Stimulated activated CD8-positive, alpha-beta memory T cell treated with anti-CD3 and anti-CD28 coated beads, Interleukin-4, amount 100 ng/mL, for 1 hour (primary cell): ENCODE measurements at places on chromosomes 11 and 22.

GRCh38 chr11:11472106-11472505 lies 119.1 kb upstream of the CSNK2A3 start:
- DNase-seq: no peak

DNA sequence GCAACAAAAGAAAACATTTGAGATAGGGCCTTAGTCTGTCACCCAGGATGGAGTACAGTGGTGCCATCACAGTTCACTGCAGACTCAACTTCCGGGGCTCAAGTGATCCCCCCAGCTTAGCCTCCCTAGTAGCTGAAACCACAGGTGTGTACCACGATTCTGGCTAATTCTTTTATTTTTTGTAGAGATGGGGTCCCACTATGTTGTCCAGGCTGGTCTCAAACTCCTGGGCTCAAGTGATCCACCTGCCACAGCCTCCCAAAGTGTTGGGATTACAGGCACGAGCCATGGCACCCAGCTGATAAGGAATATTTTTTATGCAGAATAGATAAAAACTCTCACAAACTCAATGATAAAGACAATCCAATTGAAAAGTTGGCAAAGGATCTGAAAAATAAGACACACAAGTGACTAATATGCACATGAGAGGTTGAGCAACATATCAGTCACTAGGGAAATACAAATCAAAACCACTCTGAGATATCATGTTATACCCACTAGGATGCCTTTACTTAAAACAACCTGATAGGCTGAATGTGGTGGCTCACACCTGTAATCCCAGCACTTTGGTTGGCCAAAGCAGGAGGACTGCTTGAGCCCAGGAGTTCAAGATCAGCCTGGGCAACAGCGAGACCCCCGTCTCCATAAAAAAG lies 33.9 kb upstream of the CLTCL1 start:
- DNase-seq: no peak

GRCh38 chr11:90698238-90698637 lies 475.4 kb upstream of the CHORDC1 start:
- no peak for DNase-seq

DNA sequence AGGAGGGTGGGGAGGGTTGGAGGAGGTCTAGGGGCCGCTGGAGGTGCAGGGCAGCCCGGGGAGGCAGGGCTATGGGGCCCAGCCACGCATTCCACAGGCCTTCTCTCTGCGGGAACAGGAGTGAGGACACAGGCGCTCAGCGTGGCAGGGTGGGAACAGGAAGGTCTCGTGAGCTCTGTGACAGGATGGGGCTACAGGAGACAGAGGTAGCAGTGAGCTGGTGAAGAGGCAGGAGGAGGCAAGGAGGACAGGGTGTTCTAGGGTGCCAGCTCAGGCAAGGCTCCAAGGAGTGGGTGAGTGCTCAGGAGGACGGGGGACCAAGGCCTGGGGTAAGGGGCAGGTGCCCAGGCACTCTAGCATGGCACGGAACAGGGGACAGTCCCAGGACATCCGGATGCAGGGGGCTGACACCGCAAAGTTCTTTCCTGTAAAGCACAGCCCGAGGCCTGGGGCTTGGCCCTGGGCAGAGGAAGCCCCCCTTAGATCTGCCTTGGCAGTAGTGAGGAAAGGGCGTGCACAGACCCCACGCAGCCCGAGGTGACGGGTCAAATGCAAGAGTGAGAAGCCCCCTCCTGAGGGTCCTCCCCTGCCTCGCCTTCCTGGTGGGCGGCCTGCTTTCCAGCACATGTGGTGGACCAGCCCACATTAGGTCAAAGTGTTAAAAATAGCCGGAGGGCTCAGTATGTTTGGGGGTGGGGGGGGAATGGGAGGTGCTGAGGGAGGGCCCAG lies 4.7 kb upstream of the NEAT1 start:
- no peak for DNase-seq

DNA sequence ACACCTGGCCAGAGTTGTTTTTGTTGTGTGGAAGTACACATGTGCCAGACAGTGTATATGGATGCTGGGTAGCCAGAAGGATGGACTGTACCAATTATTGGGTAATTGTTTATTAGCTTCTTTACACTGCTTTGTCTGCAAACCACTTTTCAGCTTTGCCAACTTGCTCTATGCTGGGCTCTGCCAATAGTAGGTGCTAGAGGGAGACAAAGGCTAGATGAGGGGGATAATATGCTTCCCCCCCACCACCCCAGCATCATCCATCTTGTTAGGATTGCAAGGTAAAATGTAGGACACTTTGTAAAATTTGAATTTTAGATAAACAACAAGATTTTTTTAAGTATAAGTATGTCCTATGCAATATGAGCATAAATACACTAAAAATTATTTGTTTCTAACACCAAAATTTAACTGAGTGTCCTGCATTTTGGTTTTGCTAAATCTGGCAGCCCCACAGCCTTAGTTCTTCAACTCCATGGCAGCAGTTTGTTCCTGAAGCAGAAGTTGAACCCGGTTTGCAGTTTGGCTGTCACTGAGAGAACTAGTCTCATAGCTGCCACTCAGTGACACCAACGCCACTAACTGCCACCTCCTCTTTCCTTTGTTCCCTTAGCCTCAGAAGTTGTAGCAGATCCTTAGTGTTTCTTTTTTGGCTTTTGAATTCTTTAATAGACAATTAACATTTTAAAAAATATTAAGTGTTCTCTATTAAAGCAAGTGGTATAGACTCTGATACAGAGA lies 78.8 kb downstream of the CCDC81 start:
- no peak for DNase-seq

DNA sequence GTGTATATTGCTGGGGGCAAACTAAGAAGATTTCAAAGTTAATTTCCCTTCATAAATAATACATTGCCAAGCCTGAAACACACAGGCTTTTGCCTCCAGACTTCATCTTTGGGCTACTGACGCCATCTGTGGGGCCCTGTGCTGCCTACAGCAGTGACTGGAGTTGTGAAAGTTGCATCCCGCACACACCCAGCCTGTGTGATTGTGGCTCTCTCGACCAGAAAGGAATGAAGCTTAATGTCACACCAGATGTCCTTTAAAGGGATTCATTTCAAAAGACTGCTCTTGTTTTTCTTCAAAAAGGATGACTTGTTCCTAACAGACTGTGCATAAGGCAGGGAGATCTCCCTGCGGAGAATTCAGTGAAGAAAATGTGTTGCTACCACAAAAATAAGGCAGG lies 210.5 kb downstream of the FAM181B start:
- DNase-seq: no peak

DNA sequence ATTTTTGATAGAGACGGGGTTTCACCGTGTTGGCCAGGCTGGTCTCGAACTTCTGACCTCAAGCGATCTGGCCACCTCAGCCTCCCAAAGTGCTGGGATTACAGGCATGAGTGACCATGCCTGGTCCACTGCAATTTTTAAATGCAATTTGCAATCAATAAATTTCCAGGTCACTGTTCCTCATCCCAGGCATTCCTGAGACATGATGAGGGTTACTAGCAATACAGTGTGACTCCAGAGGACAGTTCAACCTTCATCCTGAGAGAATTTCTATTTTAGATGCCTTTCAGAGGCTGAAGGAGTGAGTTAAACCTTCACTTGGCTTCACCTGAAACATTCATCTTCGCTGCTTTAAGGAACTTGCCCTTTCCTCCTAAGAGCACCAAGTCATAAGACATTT lies 9.7 kb upstream of the UBASH3B start:
- DNase-seq: no peak

DNA sequence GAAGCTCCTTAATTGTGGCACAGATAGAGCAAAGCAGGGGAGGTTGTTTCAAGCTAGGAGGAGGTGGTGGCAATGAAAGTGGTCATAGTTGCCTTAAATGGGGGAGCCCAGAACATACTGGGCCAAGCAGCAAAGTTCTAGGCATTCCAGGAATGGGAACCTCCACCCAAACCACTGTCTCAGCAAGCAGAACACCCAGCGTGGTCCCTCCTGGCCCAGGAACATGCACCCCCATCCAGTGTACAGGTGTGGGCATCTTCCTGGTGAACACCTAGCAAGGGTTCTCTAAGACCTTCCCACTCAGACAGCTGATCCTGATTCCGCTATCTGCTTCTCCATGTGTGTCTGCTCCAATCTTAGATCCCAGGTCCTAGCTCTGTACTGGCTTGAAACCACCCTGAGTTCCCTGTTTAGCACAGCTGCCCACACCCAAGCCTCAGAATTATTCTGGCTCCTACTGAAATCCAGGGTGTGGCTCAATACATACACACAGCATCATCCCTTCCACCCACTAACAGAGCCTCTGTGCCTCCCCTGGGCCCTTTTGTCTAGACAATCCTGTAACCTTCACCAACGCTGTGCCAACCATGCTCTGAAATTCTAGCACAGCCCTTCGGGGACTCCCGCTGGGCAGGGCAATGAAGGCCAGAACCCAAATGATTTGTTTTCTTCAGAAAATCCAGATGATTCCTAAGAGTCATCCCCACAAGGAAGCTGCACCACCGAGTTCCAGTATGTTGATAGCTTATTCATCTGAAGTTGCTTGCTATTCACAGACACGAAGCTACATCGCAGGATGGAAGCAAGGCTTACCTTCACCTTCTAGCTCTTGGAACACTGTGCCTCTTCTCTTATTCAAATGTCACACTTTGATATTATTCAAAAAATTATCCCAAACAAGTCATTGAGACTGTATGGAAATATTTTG lies 76.6 kb downstream of the ABTB2 start:
- no peak for DNase-seq

DNA sequence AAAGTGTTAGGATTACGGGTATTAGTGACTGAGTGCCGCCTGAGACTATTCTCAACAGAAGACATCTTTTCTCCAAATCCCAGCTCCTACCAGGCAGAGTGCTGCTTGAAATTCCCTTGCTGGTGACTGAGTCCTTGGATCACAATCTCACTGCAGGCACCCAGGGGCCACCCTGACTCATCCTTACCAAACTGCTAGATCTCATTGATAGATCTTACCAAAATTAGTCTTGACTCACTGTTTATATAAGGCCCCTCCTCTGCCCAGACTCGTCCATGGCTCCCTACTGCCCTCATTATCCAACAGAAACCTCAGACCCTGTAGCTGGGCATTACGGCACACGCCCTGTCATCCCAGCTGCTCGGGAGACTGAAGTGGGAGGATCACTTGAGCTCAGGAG lies 14.7 kb downstream of the TBC1D10A start:
- DNase-seq: no peak

DNA sequence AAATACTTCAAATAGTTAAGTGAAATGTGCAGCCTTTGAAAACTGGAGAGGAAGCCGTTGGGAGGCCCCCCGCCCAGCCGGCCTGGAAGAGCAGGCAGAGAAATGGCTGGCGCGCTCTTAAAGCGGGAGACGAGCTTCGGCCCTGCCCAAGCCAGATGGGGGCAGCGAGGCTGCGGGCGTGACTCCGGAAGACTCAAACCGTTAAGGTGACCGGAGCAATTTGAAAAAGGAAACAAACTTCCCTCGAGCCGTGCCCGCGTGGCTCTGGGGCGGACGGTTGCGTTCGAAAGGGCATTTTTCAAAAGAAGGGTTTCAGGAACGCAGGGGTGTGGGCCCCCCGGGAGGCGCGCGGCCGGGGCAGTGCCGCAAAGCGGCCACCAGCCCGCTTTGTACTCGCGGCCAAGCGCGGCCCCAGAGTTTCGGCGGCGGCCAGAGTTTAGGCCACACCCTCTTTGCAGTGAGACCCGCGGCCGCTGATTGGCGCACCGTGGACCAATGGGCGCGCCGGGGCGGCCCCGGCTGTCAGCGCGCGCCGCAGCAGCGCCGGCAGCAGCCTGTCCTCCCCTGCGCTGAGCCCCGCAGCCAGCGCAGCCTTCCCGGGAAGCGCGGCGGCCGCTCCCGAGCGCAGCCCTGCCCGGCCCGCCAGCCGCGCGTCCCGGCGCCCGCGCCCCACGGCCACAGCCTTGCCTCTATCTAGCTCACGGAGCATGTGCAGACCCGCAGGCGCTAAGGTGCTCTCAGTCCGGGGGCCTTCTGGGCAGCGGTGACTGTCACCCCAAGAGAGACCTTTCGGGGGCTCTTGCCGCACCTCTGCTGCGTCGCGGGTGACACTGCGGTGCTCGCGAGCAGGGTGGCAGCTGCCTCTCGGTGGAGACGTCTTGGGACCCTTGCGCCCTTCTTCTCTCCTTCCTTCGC lies at the start of gene NAV2:
Gene NAV2, plus strand, starts transcription at position 557 of the 915 bp plus-strand sequence. CDS start 859 bp downstream, outside the sequence.
- peak; percentile 55 for DNase-seq

DNA sequence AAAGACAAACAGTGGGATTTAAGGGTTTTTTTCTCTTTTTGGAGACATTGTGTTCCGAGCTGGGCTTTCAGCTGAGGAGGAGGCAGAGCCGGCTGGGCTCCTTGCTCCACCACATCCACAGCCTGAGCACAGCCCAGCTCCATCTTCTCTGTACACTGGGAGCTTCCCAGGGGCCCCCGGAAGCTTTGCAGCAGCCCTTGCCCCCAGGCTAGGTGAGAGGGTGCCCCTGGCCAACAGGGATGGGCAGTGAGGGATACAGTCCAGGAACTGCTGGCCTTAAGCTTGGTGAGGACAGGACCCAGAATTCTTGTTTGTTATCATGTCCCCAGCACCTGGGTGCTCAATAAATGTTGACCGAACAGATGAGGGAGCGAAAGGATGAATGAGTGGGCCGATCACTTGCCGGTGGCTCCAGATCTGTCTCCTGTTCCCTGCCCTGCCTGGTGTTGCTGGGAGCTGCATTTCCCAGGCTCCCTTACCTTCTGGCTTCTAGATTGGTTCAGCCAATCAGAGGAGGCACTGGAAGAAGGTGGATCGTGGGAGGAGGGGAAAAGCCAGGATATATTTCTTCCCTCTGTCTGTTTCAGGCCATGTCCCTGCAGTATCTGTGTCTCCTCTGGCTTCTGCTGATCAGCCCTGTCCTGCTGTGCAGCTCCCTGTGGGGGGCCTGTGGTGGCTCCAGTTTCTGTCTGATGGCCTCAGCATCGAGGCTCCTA lies 26.5 kb upstream of the NECTIN1 start:
- DNase-seq: no peak

- DNase-seq: no peak
Measured at GRCh38 chr11:75041263-75041662, 52.5 kb downstream of the NEU3 start.

GRCh38 chr22:18110194-18110953 lies at the start of gene TUBA8:
Gene TUBA8, plus strand, starts transcription at chr22:18110809. Its CDS starts 57 bp downstream, at chr22:18110866.
- no peak for DNase-seq

DNA sequence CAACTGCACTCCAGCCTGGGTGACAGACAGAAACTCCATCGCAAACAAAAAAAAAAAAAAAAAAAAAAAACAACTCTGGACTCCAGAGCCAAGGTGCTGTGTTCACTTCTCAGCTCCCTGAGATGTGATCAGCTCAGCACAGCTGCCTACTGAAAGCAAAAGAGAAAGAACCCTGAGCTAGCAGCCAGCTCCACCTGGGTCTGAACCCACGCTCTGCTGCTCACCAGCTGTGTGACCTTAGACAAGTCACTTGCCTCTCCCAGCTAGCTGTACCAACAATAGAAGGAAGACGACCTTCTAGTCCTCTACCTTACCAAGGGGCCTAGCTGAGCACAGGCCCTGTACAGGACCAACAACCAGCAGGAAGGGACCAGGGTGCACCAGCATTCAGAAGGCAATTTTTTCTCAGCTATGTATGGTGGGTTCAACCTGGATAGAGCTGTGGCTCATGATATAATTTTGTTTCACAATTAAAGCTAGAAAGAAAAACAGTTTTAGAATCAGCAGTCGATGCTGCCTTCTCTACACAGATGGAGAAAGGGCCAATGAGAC lies 3.8 kb downstream of the DGCR2 start:
- DNase-seq: no peak

GRCh38 chr22:43205261-43205691 lies 18.3 kb upstream of the TTLL12 start:
- DNase-seq: no peak
